Activated T-cell treated with anti-CD3 and anti-CD28 coated beads, Interleukin-2, amount 50 U/mL, for 4 hours (primary cell): ENCODE measurements at places on chromosomes 1 and 21. TPM values are rescaled to one million over a fixed set of nuclear protein-coding genes. Genes with fewer than 3 reads are reported as not detected.

DNA sequence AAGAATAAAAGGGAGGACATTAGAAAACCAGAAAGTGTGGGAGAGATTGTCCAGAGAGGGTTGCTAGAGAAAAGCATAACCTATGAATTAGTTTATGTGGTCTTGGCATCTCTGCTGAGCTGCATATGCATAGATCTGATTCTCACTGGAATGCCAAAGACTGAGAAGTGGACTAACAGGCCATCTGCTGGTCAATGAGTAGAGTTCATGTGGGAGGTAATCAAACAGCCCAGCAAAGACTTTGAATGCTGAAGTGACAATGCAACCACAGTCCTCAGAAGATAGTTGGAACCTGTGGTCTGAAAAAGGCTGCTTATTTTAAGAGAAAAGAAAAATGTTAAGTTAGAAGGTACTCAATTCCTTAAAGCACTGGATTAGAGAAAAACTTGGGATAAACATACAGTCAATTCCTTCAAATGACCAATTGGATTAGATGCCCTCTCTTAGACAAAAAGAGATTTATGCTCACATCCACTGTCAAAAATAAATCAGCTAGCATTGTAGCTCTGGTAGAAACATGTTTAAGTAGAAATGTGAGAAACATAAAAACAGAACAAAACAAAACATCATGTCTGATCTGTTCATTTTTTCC is 382.8 kb downstream of the AMY1C start:
- DNase-seq = no peak

DNA sequence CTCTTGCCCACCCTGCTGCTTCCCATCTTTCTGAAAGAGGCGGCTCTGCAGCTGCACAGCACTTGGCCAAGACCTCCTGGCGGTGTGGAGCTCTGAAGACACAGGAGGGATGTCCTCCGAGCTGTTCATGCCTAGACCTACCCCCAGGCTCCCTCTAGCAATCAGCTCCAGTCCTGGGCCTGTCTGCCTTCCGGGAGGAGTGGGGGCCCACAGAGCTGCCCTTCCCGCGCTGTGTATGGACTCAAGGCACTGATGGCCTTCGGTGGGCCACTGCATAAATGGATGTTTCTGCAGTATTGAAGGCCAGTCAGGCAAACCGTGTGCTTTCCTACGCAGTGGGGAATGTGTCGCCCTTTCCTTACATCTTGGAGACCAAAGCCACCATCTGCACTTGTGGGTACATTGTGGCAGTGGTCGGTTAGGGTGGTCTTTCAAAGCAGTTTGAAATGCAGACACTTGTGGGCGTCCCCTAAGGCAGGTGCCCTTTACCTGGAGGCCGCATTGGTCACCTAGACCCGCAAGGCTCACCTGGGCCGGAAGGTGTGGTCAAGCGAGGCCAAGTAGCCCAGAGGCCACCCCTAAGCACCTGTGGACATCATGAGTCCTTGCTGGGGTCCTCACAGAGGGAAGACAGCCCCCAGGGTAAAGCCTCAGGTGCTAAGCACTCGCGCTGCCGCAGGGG is 912 bp upstream of the PKNOX1 start:
- no peak for DNase-seq

- no peak for DNase-seq
These were observed 53.6 kb downstream of the FCRL5 start for GRCh38 chr1:157498736-157499090.

DNA sequence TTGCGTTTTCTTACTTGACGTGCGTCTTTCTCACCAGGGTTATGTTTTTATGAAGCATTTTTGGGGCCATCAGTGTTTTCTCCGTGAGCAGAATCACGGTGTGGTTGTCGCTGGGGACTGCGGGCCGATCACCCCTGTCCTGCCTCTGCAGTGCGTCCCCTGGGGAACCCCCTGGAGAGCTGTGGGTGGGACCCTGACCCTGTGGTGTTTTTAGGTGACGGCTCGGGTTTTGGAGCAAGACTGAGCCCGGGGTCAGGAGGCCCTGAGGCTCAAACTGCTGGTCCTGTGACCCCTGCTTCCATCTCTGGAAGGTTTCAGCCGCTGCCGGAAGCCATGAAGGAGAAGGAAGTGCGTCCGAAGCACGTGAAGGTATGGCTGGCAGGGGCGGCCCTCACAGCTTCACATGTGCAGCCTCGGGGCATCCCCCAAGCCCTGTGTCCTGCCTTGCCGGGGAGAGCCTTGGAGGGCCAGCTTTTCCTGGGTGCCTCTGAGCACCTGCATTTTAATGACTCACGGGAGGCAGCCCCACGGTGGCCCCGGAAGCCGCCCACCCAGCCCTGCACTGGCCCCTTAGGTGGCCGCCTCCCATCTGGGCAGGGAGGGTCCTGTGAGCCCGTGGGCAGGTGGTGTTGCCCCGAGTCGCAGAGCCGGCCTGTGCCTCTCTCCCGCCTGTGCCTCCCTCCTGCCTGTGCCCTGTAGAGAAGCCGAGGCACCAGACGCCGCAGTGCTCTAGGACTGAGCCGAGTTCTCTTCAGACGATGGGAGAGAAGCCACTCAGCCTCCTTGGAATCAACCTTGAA is 36.7 kb upstream of the DIP2A start:
- no peak for DNase-seq

GRCh38 chr21:33977017-33977720 is 61.6 kb upstream of the ATP5PO start:
- DNase-seq = no peak

GRCh38 chr21:41152147-41152546 is 15.8 kb upstream of the BACE2 start:
- DNase-seq = no peak

- DNase-seq = no peak
These were observed 318.9 kb upstream of the PBX1 start for GRCh38 chr1:164240081-164240480.

The RHD gene
- total RNA-seq = not detected

The RIPPLY3 gene
- not detected for total RNA-seq
